ENCODE measurements at places on chromosomes 11 and 22.
A peak's percentile ranks its signal among the peaks of the same experiment; 100 is the strongest.

GRCh38 chr22:32206774-32207758 is 2.2 kb upstream of the RFPL2 start:
- DNase-seq: no peak

- DNase-seq: no peak
These were observed 83.5 kb upstream of the LUZP2 start for GRCh38 chr11:24413391-24413790.

- DNase-seq: no peak
These were observed 166.7 kb upstream of the FAT3 start for GRCh38 chr11:92057849-92058442.

DNA sequence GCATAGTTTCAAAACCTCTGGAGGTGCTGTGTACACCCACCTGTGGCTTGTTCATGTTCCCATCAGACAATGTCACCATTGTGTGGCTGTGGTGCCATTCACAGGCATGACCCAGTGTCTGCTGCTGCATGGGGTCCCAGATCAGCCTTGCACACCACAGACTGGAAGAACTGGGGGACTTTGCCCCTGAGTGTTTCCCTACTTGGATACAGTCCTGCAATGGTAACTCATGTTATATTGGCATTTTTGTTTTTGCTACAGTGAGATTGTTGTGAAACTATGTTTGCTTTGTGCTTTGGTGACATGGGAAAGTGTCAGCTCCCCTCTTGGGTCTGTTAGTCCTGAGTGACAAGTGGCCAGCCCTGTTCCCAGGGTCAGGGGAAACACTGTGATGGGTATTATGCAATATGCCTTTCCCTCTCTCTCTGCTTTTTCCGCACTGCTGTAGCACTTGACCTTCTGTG is 108.8 kb downstream of the NAV2 start:
- no peak for DNase-seq

DNA sequence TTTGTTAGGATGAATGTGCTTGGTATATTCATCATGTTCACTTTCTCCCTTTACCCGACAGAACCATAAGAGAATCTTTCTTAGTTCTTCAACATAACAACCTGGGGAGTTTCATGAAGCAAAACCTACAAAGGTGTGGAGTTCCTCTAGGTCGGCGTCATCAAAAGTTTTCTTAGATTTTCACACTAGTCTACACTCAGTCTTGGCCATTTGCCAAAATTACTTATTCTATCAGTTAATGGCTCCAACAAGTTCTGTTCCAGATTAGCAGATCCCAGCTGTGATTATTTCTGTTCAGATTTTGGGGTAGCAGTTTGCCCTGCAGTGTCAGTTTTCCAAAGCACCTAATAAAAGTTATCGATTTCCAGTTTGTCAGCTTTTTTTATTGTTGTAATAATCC is 935.8 kb upstream of the RAG2 start:
- no peak for DNase-seq

GRCh38 chr22:41753984-41754383 is 46.5 kb upstream of the CCDC134 start:
- DNase-seq: no peak

- DNase-seq: no peak
These were observed 10.2 kb upstream of the LDHA start for GRCh38 chr11:18384157-18384641.

DNA sequence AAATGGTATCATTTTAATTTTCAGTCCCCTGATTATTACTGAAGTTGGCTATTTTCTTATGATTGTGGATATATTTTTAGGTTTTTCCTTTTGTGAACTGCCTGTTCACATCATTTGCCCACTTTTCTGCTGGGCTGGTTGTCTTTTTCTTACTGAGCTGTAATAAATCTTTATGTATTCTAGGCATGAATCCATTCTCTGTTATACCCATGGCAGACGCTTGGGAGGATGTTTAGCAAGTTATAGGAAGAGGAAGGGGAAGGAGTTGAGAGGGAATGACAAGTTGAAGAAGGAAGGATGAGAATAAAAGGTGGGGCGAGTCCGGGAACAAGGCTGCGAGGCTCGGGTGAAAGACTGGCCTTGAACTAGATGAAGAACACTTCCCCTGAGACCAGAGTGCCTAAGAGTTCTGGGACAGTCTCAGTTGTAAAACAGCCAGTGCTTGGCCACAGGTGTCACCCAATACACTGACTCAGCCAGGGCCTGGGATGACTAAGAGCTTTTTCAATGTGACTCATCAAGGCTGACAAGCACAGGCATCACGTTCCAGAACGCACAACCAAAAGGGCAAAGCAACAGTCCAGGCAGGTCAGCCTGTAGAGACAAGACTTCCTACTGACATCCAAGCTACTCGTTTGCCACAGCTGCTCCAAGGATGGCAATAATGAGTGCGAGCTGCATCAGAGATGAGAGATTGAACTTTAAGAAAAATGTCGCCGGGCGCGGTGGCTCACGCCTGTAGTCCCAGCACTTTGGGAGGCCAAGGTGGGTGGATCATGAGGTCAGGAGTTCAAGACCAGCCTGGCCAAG is 35.2 kb downstream of the LRFN4 start:
- peak; percentile 77 for DNase-seq

DNA sequence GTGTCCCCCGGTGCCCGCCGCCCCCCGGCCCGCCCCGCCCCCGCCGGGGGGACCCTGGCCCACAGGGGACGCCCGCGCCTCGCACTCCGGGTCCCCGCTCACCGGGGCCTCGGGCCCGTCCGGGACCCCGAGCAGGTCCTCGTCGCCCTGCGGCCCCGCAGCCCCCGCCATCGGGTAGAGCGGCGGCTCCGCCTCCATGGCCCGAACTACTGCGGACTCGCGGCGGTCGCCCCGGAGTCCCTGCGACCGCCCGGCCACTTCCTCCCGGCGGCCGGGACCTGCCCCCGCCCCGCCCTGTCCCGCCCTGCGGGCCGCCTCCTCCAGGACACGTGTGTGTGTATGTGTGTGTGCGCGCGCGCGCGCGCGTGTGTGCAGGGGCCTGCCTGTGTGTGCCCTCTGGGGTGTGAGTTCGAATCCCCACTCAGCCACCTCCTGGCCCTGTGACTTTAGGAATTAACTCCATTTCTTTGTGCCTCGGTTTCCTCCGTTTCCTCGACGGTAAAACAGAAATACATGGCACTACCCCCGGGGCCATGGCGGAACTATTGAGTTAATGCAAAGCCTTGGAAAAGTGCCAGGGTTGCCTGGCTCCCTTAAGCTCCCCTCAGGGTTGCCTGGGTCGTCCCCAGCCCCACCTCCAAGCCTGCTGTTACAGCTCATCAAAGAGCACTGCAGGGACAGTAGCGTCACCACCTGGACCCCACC is at the start of gene UNC93B1:
TSS of gene UNC93B1 (minus strand) at position 252 of the 705 bp plus-strand sequence. CDS start at position 198, 54 bp downstream.
- peak; percentile 90 for DNase-seq

GRCh38 chr22:23270212-23270733 is 90.0 kb downstream of the BCR start:
- no peak for DNase-seq

- no peak for DNase-seq
These were observed 666.0 kb upstream of the RAG2 start for GRCh38 chr11:37264060-37264459.

DNA sequence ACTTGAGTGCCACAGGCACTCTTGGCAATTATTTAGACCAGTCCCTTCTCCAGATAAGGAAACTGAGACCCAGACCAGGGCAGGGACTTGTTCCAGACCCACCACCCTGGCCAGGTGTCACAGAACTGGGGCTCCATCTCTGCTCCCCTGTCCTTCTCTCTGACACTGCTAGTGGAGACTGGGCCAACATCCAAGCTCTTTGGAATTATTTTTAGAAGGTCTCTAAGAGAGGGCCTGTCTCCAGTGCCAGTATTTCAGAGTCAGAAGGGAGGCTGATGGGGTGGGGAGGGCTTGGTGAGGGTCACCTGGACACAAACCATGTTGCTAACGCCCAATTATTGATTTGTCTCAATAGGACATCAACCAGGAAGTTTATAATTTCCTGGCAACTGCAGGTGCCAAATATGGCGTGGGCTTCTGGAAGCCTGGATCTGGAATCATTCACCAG is 32.7 kb downstream of the POLR3H start:
- DNase-seq: no peak

DNA sequence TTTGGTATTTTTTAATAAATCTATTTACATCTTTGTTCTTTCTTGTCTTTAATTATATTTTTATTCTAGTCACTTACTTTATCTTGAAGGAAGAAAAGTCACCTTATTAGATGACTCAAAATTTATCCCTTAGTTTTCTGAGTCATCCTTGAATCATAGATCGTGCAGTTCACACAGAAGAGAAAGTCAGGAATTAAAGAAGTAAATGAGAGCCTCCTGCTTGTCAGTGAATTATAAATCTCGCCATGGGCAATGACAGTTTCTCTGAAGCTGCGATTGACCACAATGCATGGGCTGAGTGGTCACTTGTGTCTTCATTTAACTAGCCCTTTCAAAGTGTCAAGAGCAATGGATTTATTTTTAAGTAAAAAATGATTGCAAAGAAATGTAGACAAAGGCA is 91.2 kb downstream of the LUZP2 start:
- no peak for DNase-seq

DNA sequence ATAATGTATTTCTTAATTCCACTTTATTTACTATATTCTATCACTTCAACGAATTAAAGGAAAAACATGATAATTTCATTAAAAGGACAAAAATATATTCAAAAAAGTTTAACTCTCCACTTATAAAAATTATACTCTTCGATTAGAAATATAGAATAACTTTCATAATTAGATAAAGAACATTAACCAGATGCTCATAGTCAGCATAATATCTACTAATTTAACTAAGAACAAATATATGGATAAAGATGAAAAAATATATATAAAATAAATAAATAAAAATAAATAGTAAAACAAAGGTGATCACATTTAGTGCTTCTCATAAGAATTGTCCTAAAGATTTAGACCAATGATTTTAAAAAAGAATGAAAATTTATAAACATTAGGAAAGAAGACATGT is 1065.2 kb upstream of the CNTN5 start:
- DNase-seq: no peak

- no peak for DNase-seq
These were observed 12.1 kb downstream of the MTNR1B start for GRCh38 chr11:92981508-92982043.

GRCh38 chr11:44578279-44578678 is 12.8 kb downstream of the CD82 start:
- DNase-seq: no peak

GRCh38 chr11:47331454-47332302 is 20.8 kb downstream of the MYBPC3 start:
- DNase-seq: no peak

- no peak for DNase-seq
These were observed 1.7 kb downstream of the AMOTL1 start for GRCh38 chr11:94769880-94770279.

- no peak for DNase-seq
These were observed 26.5 kb downstream of the MUC6 start for GRCh38 chr11:1009991-1010390.

All from GM12892 (cell line).